ENCODE measurements at places on chromosomes 6 and 20.
A peak's percentile ranks its signal among the peaks of the same experiment; 100 is the strongest.

GRCh38 chr20:20953738-20954618 is 152.2 kb downstream of the LINC00237 start:
- DNase-seq = no peak

GRCh38 chr6:14804785-14805210 is 441.1 kb upstream of the JARID2 start:
- no peak for DNase-seq

DNA sequence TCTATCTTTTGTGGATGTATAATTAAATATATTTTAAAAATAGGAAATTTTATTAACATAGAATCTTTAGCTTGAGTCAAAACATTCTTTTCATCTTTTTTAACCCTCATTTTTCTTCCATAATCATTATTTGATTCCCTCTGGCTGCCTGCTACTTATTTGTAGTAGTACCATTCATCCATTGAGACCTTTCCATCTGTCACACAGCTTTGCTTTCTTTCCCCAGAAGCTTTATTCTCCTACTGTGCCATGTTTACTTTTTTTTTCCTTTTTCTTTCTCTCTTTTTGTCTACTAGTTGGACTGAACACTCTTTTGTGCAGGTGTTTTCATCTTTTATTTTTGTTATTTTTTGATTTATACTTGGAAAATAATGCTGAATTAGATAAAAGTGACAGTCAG is 522.6 kb upstream of the MMS22L start:
- DNase-seq = no peak

- DNase-seq = no peak
These were observed 9.6 kb downstream of the GATA5 start for GRCh38 chr20:62466072-62466760.

- no peak for DNase-seq
These were observed 154.1 kb downstream of the PHF3 start for GRCh38 chr6:63789699-63790098.

GRCh38 chr6:27092316-27092692 is 155.2 kb upstream of the PRSS16 start:
- no peak for DNase-seq

- DNase-seq = no peak
These were observed 122.7 kb downstream of the BTBD9 start for GRCh38 chr6:38517005-38517404.

DNA sequence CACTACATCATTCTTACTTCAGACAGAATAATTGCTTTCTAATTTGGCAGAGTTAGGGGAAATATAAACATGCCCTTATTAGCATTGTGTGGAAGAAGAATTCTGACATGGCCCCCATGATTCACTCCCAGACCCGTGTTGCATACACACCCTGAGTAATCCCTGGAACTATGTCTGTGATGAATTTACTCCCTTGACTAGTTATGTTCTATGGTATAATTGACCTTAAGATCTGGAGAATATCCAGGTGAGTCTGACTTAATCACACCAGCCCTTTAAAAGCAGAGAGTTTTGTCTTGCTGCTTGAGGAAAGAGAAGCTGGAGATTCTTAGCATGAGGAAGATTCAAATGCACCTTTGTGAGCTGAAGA is 262.9 kb downstream of the SOX4 start:
- DNase-seq = no peak

GRCh38 chr20:62762376-62762775 is 33.9 kb upstream of the MRGBP start:
- no peak for DNase-seq

- peak; percentile 53 for DNase-seq
These were observed 934 bp downstream of the KCNK5 start for GRCh38 chr6:39228111-39228971.

- DNase-seq = no peak
These were observed 24.6 kb downstream of the MLIP start for GRCh38 chr6:54135665-54136369.

- no peak for DNase-seq
These were observed 10.0 kb downstream of the SNX5 start for GRCh38 chr20:17958373-17959256.

DNA sequence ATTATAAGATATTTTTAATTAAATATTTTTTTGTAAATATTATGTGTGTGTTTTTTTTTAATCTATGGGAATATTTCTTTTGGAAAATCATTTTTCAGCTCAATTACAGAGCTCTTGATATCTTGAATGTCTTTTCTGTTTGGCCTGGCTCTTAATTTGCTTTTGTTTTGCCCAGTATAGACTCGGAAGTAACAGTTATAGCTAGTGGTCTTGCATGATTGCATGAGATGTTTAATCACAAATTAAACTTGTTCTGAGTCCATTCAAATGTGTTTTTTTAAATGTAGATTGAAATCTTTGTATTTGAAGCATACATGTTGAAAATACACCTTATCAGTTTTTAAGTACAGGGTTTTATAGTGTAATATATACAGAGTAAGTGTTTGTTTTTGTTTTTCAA is 2.6 kb downstream of the ID4 start:
- DNase-seq = no peak

- no peak for DNase-seq
These were observed 33.8 kb downstream of the SERPINB6 start for GRCh38 chr6:2937627-2938003.

DNA sequence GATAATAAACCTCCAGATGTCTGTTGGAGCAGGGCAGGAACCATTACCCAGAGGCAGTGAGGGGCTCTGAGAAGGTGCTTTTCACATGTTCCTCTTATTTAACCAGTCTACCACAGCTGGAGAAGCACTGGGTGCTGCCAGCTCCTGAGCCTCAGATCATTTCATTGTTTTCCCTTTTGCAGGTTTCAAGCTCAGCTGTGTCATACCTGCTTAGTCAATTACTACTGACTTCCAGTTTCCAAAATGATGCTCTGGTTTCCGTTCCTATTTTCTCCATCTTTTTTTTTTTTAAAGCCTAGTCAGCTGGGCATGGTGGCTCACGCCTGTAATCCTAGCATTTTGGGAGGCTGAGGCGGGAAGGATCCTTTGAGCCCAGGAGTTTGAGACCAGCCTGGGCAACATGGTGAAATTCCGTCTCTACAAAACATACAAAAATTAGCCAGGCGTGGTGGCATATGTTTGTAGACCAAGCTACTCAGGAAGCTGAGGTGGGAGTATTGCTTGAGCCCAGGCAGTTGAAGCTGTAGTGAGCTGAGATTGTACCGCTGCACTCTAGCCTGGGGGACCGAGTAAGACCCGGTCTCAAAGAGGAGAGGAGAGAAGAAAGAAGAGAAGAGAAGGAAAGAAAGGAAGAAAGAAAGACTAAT is 6.7 kb downstream of the FLOT1 start:
- DNase-seq = no peak

DNA sequence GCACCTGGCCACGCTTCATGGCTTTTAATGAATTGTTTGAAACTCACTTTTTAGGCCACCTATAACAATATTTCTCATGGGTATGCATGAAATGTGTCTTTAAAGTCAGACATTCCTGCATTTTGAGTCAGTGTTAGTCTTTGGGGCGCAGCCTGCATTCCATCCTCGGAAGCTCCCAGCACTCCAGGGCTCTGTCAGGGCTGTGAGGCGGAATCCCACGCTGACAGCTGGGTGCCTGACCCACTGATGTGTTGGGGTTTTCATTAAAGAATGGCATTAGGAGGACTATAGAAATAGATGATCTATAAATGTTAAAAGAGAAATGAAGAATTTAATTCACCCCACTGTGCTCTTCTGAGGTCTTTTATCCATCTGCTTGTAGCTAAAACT is 16.2 kb upstream of the CLDN20 start:
- no peak for DNase-seq

GRCh38 chr6:106170030-106170791 is 84.1 kb downstream of the PRDM1 start:
- DNase-seq = no peak

- DNase-seq = no peak
These were observed 7.1 kb upstream of the E2F1 start for GRCh38 chr20:33693289-33693688.

- no peak for DNase-seq
These were observed 50.0 kb downstream of the CNBD2 start for GRCh38 chr20:36018208-36018988.

DNA sequence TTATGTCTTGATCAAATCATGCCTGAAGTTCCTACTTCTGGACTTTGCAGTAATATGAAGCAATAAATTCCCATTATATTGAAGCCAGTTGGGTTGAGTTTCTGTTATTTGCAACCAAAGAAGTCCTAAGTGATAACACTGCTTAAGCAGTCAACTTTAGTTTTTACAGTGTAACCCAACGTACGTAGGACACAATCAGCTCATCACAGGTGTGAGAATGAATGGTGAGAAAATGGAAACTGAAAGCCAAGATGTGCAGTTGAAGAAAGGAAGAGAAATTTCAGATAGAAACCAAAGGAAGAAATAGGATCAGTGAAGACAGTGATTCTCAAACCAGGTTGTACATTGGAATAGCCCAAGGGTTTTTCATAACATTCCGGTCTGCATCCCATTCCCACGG is 211.4 kb upstream of the ZFP64 start:
- no peak for DNase-seq

GRCh38 chr6:43242908-43243663 is at the start of gene TTBK1:
TSS of gene TTBK1 (plus strand) at chr6:43243481. CDS start at chr6:43246661, 3,180 bp downstream.
- peak; percentile 29 for DNase-seq

DNA sequence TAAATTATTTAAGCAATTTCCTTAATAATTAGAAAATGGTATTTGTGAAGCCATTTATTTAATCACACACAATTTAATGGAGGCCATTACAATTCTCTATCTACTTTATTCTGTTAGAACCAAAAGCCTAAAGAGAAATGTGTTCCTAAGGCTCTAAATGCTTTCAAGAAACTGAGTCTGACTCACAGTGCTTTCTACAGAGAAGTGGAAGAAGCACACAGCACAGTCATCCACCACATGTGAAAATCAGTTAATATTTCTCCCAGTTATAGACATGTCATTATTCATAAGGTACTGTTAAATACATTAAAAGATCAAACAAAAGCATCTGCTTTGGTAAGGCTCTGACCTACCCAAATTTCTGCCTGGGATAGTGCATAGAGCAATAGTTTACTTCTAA is 214.4 kb downstream of the ALDH8A1 start:
- no peak for DNase-seq

DNA sequence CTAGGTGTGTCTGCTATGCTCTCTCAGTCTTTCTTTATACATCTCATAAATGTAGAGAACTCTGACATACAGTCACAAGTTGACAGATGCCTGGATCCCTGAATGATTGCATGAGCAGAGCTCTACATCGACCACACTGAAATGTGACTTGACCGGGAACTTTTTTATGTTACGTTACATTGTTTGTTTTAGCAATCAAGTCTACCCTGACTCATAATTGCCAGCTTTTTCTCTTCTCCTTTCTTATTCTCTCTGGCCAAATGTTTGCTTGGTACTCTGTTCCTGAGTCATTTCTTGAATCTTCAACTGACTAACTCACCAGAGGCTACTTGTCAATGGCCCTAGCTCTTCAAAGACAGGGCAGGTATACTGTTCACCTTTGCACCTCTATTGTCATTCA is 213.6 kb upstream of the DTNBP1 start:
- no peak for DNase-seq

GRCh38 chr6:4935975-4936680 is 67.7 kb downstream of the RPP40 start:
- no peak for DNase-seq

DNA sequence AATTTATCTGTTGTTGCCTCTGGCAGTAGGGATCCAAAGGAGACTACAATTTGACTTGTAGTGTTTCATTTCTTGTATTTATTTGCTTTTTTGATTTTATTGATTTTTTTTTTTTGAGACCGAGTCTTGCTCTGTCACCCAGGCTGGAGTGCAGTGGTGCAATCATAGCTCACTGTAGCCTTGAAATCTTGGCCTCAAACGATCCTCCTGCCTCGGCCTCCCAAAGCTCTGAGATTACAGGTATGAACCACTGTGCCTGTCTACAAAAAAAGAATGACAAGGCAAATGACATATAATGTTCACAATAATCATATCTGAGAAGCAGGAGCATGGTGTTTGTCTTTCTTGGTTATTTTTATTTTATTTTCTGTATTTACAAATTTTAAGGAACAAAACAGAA is 117.6 kb upstream of the RNF24 start:
- DNase-seq = no peak

DNA sequence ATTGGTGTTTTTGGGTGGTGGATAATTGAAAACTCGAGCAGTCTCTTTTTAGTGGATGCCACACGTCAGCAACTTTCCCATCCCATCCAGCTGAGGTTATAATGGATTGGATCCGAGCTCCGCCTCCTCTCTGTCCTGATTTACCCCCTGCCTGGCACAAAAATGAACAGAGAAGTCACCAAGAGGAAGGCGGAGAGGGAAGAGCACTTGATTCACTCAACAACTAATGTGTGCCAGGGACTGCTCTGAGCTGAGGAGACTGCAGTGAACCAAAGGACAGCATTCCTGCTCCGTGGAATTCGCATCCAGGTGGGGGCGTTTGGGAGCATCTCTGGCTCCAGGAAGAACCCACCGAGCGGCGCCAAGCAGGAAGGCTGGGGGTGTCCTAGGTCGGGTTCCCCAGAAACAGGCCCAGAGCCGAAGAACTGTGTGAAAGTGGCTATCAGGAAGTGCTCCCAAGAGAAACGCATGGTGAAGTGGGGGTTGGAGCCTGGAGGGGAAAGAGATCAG is 95.8 kb upstream of the NAA20 start:
- no peak for DNase-seq

- no peak for DNase-seq
These were observed 19.5 kb downstream of the DUSP22 start for GRCh38 chr6:311679-312220.

DNA sequence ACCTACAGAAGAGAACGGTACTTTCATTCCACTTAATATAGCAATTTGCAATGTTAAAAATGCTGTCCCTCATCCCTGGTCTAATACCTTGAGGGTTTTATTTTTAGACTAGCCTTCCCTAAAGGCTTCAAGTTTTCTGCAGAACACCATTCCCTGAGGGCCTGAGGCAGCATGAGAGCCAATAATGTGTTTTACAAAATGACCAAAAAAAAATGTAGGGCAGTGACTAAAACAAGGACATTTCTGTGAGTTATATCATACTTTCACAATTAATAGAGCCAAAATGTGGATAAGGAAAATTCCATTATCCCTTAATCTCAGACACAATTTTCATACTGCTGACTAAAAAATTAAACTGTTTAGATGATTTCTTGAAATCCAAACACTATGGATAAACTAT is 22.7 kb downstream of the GPR63 start:
- DNase-seq = no peak

DNA sequence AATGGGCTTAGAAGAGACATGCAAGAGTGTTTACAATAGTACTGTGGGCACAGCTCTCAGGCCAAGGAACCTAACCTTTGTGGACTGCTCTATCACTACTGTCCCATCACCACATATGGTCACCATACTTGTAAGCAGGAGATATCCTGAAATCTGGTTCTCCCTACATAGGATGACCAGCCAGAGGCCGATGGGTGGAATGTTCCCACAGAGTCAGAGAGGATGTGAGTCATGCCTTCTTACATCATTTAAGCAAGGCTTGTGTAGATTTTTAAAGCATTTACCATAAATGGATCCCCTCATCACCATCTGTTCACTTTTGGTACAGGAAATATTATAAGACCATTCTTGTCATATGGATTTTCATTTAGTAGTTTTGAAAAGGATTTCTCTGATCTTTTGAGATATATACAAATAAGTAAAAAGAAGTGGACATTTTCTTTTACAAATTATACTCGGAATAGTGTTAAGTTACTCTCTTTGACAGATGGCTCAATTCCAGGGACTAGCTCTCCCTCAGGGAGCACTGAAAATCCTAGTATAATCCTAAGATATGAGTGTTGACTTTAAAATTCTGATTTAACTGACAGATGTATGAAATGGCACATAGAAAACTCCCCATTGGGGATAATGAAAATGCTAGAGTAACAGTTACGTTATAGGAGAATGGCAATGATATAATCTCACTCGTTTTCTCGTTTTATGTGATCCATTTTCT is 6.6 kb downstream of the HTR1B start:
- DNase-seq = no peak

All from stimulated activated CD4-positive, alpha-beta T cell treated with anti-CD3 and anti-CD28 coated beads, Interleukin-4, amount 100 ng/mL, for 1 hour (primary cell).